ENCODE measurements at places on chromosomes 11 and 22.
A peak's percentile ranks its signal among the peaks of the same experiment; 100 is the strongest.

DNA sequence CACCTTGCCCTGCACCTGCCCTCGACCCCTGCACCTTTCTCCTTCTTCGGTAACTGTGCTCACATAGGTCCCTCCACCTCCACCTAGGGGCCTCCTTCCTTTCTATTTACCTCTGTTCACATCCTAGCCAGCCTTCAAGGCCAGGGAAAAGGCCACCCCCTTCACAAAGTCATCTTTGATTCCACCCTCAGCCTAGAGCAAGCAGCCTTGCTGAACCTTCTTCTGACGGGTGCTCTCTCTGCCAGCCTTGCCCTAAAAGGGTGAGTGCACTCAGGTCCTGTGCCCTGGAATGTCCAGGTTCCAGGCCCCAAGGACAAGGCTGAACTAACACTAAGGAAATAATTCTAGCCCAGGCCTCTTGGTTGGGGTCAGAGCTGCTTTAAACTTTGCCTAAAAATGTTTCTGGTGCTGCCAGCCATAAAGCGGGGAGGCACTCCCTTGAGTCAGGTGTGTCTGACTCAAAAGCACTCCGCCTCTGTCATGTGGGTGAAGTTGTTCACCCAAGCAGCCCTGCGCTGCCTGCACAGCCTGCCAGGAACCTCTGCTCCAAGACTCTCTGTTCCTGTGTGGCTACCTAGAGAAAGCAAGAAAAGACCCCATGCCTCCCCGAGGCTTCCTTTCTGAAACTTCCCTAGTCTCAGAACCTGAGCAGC lies 9.2 kb upstream of the FAM83F start:
- DNase-seq = no peak
- H3K4me3 ChIP-seq = no peak overlapping the region
- H3K27ac ChIP-seq = no peak overlapping the region

- H3K4me1 ChIP-seq = peaks cover 11% of the 10 kb centered on the region
- no peaks in the 10 kb centered on the region for H3K36me3 ChIP-seq
- no peaks in the 10 kb centered on the region for H3K27me3 ChIP-seq
- DNase-seq = no peak
Measured at GRCh38 chr11:47971501-47971900, 8.9 kb upstream of the PTPRJ start.

DNA sequence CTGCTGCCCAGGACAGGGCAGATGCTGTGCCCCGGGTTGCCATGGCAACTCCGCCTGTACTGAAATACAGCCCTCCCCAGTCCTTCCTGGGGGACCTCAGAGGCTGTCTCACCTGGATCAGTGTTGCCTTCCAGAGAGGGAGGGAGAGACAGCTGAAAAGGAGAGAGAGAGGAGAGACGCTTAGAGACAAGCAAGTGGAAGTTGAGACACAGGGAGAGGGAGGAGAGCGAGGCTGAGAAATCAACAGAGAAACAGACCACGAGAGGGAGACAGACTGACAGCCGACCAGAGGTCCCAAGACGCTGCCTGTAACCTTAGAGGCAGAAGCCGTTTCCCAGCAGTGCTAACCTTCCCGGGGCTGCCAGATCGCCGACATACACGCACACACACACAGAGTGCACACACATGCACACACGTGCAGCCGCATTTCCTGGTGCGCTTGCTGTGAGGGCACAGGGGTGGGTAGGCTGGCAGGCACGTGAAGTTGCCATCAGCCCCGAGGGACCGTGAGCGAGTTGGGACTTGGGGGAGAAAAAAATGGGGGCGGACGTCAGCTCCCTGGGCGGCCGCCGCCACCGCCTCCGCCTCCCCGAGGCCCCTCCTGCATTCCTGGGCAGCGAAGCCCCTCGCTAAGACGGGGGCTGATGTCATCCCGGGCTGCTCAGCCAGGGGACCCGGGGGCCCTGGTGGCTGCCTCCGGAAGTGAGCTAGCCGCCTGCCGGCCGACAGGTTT lies 88.6 kb upstream of the CRYBB3 start:
- peak overlapping the region; percentile 88 for H3K4me3 ChIP-seq
- H3K27ac ChIP-seq = peak overlapping the region; percentile 100
- no peaks in the 10 kb centered on the region for H3K27me3 ChIP-seq
- DNase-seq = peak; percentile 91

DNA sequence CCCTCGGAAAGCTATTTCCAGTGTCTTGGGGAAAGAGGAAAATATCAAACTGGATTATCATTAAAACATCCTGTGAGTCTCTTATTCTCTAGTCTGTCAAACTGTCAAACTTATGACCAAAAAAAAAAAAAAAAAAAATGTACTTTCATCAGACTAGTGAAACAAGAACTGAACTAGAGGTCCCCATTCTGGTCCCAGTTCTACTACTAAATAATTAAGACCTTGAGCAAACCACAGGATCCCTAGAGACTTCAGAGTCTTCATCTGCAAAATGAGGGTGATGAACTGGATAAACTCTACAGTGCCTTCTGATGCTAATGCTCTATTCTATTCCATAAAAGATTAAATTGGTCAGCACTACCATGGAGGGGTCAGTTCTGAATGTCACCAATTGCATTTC lies 105.8 kb downstream of the SERGEF start:
- H3K4me3 ChIP-seq = no peak overlapping the region
- no peaks in the 10 kb centered on the region for H3K36me3 ChIP-seq
- H3K4me1 ChIP-seq = no peaks in the 10 kb centered on the region
- DNase-seq = no peak
- no peak overlapping the region for H3K27ac ChIP-seq

- DNase-seq = peak; percentile 88
- peaks cover 14% of the 10 kb centered on the region for H3K36me3 ChIP-seq
- H3K27me3 ChIP-seq = no peaks in the 10 kb centered on the region
- H3K4me3 ChIP-seq = peak overlapping the region; percentile 50
- H3K27ac ChIP-seq = peak overlapping the region; percentile 98
Measured at GRCh38 chr11:112613051-112613972, 347.9 kb upstream of the NCAM1 start.

DNA sequence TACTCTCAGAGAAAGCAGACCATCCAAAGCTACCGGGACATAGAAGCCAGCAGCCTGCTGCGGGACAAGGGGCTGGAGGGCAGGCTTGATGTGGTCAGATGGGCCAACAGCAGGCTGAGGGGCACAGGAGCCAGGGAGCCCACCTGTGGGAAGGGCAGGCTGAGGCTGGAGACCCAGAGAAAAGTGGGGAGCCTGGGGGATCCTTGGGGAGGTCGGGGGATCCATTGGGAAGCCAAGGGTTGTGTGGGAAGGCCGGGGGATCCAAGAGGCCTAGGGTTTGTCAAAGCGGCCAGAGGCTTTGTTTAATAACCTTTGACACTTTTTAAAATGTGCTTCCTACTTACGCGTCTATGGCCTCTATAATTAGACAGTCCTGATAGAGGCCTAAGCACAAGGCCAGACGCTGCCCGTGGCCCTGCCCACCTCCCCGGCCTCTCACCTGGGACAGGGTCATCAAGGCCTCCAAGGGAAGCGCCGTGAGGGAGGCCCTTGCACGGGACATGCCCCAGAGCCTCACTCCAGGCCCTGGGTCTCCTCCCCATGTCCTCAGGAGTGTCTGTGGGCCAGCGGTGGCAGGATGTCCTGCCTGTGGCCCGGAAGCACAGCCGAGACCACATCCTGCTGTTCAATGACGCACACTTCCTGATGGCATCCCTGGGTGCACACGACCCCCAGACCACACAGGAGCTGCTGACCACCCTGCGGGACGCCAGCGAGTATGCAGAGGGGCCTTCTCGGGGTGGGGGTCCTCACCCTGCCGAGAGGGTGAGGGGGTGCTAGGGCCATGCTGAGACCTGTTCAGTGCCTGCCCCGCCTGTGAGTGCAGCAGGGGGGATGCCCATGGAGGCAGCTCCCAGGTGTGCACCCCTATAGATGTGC lies 8.6 kb upstream of the GTSE1 start:
- peak overlapping the region; percentile 27 for H3K27ac ChIP-seq
- no peak overlapping the region for H3K4me3 ChIP-seq
- H3K27me3 ChIP-seq = no peaks in the 10 kb centered on the region
- H3K4me1 ChIP-seq = no peaks in the 10 kb centered on the region

GRCh38 chr22:45962756-45963324 lies 14.1 kb downstream of the WNT7B start:
- DNase-seq = peak; percentile 18
- H3K27ac ChIP-seq = no peak overlapping the region
- H3K4me3 ChIP-seq = no peak overlapping the region
- H3K4me1 ChIP-seq = peaks cover 17% of the 10 kb centered on the region
- H3K36me3 ChIP-seq = peaks cover 38% of the 10 kb centered on the region

DNA sequence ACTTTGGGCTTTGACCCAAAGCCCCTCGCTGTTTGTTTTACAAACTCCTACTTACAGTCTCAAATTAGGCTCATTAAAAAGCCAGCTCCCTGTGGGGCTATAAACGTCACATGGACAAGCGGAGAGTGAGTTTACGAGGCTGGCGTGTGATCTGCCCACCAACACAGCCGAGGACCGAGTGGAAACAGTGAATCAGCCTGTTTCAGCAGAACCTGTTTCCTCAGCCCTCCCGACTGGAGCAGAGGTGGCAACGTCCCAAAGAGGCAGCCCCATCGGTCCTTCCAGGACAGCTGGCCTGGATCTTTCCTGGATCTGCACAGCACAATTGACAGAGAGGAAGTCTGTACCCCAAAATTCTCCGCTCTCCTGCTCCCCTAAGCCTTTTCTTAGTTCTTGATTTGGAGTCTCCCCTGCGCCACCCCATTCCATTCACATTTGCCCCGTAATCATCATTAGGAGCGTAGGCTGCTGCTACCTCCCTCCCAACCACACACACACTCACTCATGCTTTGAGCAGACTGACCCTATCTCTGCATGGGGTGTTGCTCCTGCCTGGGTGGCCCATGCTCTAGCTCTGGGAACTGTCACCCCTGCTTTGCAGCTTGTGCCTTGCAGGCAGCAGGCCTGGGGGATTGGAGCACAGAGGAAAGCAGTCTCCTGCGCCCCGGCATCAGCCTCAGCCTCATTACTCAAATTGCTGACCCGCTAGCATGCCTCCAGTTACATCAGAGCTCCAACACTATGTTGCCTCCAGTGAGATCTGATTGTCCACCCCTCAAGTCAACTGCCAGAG lies 117.8 kb downstream of the NAT10 start:
- peak overlapping the region; percentile 18 for H3K27ac ChIP-seq
- peaks cover 37% of the 10 kb centered on the region for H3K4me1 ChIP-seq
- H3K4me3 ChIP-seq = no peak overlapping the region
- no peaks in the 10 kb centered on the region for H3K27me3 ChIP-seq

DNA sequence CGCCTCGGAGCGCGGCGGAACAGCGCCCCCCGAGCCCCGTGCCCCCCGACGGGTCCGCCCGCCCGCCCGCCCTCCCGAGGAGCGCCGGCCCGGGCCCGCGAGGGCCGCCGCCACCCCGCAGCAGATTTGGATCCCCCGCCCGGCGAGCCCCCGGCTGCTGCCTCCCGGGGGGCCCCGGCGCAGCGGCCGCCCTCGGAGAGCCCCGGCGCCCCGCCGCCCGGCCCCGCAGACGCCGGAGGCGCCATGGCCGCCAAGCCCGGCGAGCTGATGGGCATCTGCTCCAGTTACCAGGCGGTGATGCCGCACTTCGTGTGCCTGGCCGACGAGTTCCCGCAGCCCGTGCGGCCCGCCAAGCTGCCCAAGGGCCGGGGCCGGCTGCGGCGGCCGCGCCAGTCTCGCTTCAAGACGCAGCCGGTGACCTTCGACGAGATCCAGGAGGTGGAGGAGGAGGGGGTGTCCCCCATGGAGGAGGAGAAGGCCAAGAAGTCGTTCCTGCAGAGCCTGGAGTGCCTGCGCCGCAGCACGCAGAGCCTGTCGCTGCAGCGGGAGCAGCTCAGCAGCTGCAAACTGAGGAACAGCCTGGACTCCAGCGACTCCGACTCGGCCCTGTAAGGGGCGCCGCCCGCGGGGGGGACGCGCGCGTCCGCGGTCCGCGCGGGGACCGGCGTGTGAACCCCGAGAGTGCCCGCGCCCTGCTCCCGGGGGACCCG lies 380 bp downstream of the C11orf96 start:
- peaks cover 82% of the 10 kb centered on the region for H3K27me3 ChIP-seq
- H3K4me3 ChIP-seq = peak overlapping the region; percentile 59
- no peak overlapping the region for H3K27ac ChIP-seq
- H3K36me3 ChIP-seq = peaks cover 13% of the 10 kb centered on the region
- no peak for DNase-seq

GRCh38 chr11:101407324-101407723 lies 176.5 kb downstream of the TRPC6 start:
- H3K4me1 ChIP-seq = no peaks in the 10 kb centered on the region
- H3K27ac ChIP-seq = no peak overlapping the region
- H3K36me3 ChIP-seq = no peaks in the 10 kb centered on the region
- H3K27me3 ChIP-seq = peaks cover 24% of the 10 kb centered on the region
- DNase-seq = no peak
